ENCODE measurements at places on chromosomes 13 and 19.
A peak's percentile ranks its signal among the peaks of the same experiment; 100 is the strongest.

- DNase-seq, result no peak
Measured at GRCh38 chr13:114128624-114129522, 3.5 kb downstream of the RASA3 start.

DNA sequence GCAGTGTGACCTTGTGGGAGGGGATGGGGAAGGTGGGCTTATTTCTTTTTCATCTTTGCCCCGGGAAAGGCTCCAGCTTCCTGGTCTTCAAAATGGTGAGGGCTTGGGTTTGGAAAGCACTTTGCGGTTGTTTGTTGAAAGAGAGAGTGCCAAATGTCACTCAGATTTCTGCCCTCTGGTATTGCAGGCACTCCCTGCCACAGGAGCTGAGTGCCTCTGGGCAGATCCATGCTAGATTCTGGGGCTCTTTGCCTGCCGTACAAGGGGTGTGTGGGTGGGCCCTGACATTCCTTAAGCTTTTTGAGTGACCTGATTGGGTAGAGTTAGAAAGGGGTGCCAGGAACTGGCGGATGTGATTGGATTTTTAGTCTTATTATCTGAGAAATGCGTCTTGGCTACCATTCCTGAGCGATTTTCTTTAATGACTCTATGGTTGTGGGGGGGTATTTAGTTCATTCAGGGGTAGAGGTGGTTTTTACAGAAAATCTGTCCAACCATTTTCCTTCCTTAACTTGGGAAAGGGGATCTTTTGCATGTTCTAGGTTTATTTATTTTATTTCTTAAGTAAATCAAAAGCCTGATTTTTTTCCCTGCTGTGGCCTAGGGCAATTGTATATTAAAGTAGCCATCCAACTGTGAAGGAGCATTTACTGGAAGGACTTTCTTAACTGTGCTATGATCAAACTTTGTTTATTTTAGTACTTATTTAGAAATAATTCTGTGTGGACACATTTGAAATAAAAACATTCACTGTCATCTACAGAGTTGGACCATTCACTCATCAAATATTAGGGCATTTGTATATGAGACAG lies 3.2 kb downstream of the ARHGAP35 start:
- peak; percentile 75 for DNase-seq

- no peak for DNase-seq
Measured at GRCh38 chr19:14135985-14136508, 342 bp downstream of the ASF1B start.

GRCh38 chr19:2409352-2409912 lies 18.0 kb downstream of the TIMM13 start:
- no peak for DNase-seq

GRCh38 chr13:42876270-42876714 lies 94.9 kb downstream of the FAM216B start:
- DNase-seq, result no peak

DNA sequence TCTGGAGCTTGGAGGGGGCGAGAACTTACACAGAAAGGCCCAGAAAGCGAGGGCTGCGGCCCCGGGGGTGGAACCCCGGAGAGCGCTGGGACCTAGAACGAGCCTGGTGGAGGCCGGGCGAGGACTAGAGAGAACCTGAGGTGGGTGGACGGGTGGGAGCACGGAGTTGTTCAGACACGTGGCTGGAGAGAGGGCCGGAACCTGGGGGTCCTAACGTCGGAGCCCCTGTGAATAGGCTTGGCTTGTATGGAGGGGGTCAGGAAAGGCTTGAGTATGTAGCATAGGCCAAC lies 383 bp downstream of the ZNF581 start:
- no peak for DNase-seq

GRCh38 chr19:6887316-6887715 lies at the start of gene ADGRE1:
Gene ADGRE1, plus strand, starts transcription at chr19:6887579. Its CDS starts 30 bp downstream, at chr19:6887609.
- no peak for DNase-seq

DNA sequence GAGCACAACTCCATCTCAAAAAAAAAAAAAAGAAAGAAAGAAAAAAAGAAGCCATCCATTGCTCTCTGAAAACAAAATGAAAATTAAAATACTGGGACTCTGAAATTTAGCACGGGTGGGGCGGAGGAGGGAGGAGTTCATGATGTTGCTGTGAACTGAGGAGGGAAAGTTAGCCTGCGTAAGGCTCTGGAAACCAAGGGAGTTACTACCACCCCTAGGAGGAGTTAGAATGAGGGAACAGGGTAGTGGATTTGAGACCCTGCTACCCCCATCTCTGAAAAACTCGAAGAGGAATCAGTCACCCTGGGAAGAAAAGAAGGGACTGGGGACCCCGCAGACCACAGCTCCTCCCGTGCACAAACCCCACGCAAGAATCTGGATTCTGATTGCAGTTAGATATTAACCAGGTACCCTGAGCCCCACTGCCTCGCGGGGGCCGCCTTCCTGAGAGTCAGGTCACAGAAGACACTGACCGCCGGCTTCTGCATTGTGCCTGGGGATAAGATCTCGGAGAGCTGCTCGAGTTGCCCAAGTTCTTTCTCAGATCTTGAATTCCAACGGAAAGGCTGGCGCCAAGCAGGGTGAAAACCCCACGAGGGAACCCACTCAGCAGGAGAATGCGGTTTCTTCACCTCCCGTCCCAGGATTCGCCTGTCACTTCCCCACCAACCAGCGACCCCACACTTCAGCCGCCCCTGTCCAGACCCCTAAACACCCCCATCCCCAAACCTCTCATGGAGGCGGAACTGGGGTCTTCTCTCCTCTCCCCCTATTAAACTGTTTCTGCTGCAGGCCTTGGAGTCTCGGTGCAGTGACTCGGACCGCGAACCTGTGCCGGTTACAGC lies 870 bp downstream of the ZNF442 start:
- DNase-seq, result no peak

GRCh38 chr19:44747739-44748425 lies 626 bp upstream of the BCL3 start:
- peak; percentile 70 for DNase-seq

GRCh38 chr13:42048342-42048683 lies at the start of gene DGKH:
Gene DGKH, plus strand, starts transcription at chr13:42048648. Its CDS starts 126 bp downstream, at chr13:42048774.
- DNase-seq, result no peak

- DNase-seq, result no peak
Measured at GRCh38 chr19:13942023-13942684, 3.9 kb upstream of the PODNL1 start.

DNA sequence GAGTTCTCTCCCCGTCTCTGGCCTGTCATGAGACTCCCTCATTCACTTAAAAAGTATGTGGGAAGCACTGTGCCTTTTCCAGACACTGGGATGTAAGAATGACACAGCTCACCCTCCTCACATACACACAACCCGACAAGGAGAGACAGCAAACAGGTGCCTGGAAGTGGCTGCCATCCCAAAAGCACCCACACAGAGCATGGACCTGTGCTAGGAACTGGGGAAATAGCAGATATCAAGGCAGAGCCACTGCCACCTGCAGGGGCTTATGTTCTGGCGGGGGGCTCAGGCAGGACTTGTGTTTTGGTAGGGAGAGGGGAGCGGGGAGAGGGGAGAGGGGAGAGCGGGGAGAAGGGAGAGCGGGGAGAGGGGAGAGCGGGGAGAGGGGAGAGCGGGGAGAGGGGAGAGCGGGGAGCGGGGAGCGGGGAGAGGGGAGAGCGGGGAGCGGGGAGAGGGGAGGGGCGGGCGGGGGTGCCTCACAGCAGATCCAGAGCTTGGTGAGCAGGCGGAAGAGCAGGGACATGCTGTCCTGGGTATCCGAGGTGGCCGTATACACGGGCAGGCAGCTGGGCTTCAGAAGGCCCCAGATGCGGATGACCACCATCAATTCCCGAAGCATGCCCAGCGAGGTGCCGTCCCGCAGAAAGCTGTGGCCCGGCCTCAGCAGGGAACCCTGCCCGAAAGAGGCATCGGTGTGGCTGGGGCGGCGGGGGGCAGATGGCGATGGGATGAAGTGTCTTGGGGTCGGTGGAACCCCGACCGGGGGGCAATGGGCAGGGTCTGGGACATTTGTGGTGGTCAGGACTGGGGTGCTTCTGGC lies 12.2 kb downstream of the CFD start:
- peak; percentile 22 for DNase-seq

GRCh38 chr19:19662344-19662743 lies 1.1 kb downstream of the ATP13A1 start:
- DNase-seq, result no peak

GRCh38 chr19:10565028-10565566 lies 713 bp downstream of the KRI1 start:
- DNase-seq, result no peak

- DNase-seq, result no peak
Measured at GRCh38 chr19:52212572-52213255, 22.9 kb downstream of the PPP2R1A start.

- DNase-seq, result no peak
Measured at GRCh38 chr13:97568850-97569249, 134.9 kb downstream of the RAP2A start.

DNA sequence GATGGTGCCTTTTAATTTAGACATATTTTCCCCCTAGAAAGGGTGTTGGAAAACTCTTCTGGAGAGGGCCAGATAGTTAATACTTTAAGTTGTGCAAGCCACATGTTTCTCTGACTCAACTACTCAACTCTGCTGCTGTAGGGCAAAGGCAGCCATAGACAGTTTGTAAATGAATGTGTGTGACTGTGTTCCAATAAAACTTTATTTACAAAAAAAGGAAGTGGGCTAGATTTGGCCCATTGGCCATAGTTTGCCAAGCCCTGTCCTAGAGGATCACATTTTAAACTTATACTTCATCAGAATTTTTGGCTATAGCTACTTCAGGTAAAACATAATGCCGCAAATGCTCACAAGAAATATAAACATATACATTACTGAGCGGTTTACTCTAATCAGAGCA lies 306.3 kb upstream of the MAB21L1 start:
- no peak for DNase-seq

DNA sequence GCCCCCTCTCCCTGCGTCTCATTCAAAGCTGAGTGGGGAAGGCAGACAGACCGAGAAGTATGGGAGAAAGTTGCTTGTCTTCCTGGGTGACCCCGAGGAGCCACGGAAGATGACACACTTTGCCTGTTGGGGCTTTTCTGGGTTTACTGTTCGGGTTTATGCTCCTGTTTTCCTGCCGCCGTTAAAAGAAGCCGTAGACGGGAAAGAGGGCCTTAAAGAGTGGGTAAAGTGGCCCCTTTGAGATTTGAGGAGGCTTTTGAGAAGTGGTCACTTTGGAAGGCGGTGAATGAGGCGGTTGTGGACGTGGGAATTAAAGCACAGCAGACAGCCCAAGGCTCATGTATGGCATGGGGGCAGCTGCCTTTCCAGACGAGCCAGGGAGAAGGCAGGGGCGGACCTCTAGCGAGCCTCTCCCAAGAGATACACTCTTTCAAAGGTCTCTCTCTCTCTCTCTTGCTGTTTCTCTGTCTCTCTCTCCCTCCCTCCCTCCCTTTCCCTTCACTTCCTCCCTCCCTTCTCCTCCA lies 493 bp upstream of the LHFPL6 start:
- no peak for DNase-seq

DNA sequence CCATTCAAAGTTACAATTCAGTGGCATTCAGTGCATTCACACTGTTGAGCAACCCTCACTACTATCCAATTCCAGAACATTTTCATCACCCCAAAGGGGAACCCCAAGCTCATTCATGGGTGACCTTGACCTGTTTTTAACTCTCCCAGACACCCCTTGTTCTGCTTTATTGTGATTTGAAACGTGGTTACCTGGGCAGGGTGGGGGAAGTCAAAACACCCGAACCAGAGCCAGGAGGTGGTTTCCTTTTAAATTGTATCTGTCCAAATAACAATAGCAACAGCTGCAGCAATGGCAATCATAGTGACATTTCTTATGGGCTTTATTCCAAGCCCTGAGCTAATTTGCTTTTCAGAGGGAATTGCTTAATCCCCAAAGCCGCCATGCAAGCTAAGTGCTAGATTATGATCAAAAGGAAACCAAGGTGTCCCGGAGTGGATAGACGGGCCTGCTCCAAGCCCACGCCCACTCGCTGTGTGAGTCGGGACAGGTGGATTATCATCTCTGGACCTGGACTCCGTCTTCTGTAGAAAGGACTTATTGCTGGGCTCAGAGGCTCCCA lies 6.1 kb downstream of the PTGIR start:
- peak; percentile 45 for DNase-seq

DNA sequence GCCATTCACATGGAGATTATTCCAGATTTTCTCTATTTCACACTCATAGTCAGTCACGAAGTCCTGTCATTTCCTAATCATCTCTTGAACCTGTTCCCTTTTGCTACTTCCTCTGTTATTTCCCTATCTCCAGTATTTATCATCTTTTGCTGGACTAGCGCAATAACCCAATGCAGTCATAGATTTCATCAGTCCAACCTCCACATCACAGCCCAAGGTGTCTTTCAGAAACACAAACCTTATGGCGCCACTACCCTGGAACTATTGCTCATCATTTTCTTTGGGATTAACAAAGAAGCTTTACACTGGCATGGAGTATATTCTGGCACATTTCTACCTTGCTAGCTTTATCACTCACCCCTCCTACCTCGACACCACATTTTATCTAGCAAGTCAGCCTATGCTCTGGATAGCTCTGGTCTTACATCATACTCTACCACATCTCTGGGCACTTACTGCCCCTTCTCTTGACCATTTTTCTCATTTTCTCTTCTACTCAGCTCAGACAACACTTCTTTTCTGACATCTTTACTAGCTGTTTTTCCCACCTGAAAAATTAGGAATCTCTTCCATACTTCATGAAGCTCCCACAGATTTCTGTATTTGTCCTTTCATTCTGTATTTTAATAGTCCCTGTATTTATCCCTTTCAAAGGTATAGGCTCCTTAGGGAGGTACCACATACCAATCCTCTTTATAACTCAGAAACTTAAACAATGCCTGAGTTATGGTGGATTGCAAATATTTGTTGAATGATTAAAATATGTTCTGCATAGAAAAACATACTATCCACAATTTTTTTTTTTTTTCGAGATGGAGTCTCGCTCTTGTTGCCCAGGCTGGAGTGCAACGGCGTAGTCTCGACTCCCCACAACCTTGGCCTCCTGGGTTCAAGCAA lies 534.7 kb downstream of the KLF12 start:
- DNase-seq, result no peak

DNA sequence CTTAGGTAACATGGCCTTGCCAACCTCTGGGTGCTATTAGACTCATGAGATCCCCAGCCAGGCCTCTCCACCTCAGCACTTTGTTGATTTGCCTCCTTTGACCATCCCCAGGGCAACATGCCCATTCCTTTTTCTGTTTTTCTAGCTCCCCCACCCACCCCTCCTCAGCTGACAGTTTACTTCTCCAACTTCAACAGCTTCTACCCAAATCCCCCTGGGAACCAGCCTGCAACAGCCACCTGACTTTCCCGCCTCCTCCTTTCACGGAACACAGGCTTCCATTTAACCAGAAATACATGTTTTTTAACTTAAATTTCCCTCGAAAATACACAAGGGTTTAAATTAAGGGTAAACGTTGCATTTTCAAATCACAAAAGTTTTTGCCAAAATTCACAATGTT lies 117.3 kb downstream of the DLEU7 start:
- no peak for DNase-seq
